ENCODE measurements at places on chromosomes 6 and 20.

DNA sequence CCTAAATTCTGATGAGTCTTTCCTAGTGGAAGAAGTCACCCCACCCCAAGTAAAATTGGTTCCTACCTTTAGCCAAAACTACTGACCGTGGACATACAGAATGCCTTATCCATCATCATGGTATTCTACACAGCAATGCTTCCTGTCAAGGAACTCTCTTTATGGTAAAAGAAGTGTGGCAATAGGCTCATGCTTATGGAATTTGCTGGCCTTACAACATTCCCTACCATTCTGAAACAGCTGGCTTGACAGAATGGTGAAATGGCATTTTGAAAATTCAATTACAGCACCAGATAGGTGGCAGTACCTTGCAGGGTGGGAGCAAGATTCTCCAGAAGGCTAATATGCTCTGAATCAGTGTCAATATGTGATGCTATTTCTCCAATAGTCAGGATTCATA lies 41.8 kb upstream of the BACH2 start:
- no peak for DNase-seq
- no peaks in the 10 kb centered on the region for H3K4me1 ChIP-seq
- no peak overlapping the region for H3K27ac ChIP-seq
- H3K4me3 ChIP-seq: no peak overlapping the region

GRCh38 chr20:41183391-41183790 lies 46.0 kb downstream of the PLCG1 start:
- no peaks in the 10 kb centered on the region for H3K27me3 ChIP-seq
- peak; percentile 20 for DNase-seq
- H3K4me3 ChIP-seq: no peak overlapping the region

- no peak overlapping the region for H3K27ac ChIP-seq
- DNase-seq: no peak
- H3K4me1 ChIP-seq: no peaks in the 10 kb centered on the region
- no peaks in the 10 kb centered on the region for H3K36me3 ChIP-seq
- no peaks in the 10 kb centered on the region for H3K27me3 ChIP-seq
- no peak overlapping the region for H3K4me3 ChIP-seq
Observed at GRCh38 chr20:23115822-23116221, 29.7 kb upstream of the CD93 start.

GRCh38 chr6:81997090-81997926 lies 244.8 kb upstream of the TENT5A start:
- no peaks in the 10 kb centered on the region for H3K4me1 ChIP-seq
- H3K36me3 ChIP-seq: no peaks in the 10 kb centered on the region
- no peaks in the 10 kb centered on the region for H3K27me3 ChIP-seq
- no peak overlapping the region for H3K27ac ChIP-seq
- no peak overlapping the region for H3K4me3 ChIP-seq
- DNase-seq: no peak

- H3K27me3 ChIP-seq: no peaks in the 10 kb centered on the region
- H3K27ac ChIP-seq: no peak overlapping the region
- no peak for DNase-seq
Observed at GRCh38 chr6:45027126-45027525, 301.0 kb upstream of the RUNX2 start.

DNA sequence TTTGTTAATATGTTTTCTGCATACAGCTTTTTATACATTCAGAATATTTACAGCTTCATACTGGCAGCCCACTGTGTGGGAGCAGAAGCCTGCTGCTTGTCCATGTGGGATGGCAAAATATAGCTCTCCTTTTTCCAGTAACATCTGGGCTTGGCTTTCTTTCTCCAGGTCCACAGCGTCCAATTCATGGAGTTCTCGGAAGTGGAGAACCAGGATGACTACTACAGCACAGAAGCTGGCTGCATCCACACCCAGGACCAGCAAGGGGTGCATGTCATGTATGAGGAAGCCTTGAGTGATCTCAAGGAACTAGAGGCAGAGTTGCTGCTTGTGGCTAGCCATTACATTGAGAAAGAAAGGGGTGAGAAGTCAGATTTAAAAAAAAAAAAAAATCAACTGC lies 143.1 kb downstream of the CD164 start:
- DNase-seq: no peak
- H3K27me3 ChIP-seq: peaks cover 7% of the 10 kb centered on the region
- H3K4me3 ChIP-seq: no peak overlapping the region
- H3K4me1 ChIP-seq: peaks cover 39% of the 10 kb centered on the region
- H3K36me3 ChIP-seq: no peaks in the 10 kb centered on the region

DNA sequence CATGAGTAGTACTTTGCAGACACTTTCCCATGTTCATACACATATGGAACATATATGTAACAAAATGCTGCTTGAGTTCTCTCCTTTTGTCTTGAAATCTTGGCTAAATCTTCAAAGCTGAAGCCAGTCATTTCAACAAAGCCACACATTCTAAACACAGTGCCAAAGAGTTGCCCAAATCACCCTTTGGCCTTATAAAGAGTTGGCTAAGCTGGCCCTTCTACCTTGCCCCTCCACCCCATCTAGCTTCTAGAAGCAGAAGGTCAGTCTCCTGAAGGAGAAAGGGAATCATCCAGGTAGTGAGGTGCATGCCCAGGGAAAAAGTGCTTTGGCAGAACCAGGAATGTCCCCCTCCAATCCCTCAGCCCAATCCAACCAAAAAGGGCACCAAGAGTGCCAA lies 58.3 kb downstream of the ALDH8A1 start:
- no peak overlapping the region for H3K4me3 ChIP-seq
- no peak for DNase-seq
- no peaks in the 10 kb centered on the region for H3K36me3 ChIP-seq
- H3K4me1 ChIP-seq: no peaks in the 10 kb centered on the region
- H3K27me3 ChIP-seq: peaks cover 17% of the 10 kb centered on the region

GRCh38 chr6:34538581-34538980 lies 17.5 kb downstream of the SPDEF start:
- DNase-seq: no peak
- no peaks in the 10 kb centered on the region for H3K27me3 ChIP-seq
- H3K27ac ChIP-seq: no peak overlapping the region
- H3K36me3 ChIP-seq: no peaks in the 10 kb centered on the region
- no peak overlapping the region for H3K4me3 ChIP-seq

GRCh38 chr6:170291271-170292110 lies 613 bp upstream of the DLL1 start:
- peak overlapping the region; percentile 64 for H3K27ac ChIP-seq
- H3K36me3 ChIP-seq: peaks cover 19% of the 10 kb centered on the region
- H3K27me3 ChIP-seq: peaks cover 47% of the 10 kb centered on the region
- peaks cover 55% of the 10 kb centered on the region for H3K4me1 ChIP-seq
- DNase-seq: peak; percentile 66
- H3K4me3 ChIP-seq: peak overlapping the region; percentile 69

GRCh38 chr6:63537201-63537958 lies 34.9 kb upstream of the LOC128125822 start:
- H3K27me3 ChIP-seq: peaks cover 17% of the 10 kb centered on the region
- no peak overlapping the region for H3K27ac ChIP-seq
- no peak overlapping the region for H3K4me3 ChIP-seq
- no peaks in the 10 kb centered on the region for H3K4me1 ChIP-seq

DNA sequence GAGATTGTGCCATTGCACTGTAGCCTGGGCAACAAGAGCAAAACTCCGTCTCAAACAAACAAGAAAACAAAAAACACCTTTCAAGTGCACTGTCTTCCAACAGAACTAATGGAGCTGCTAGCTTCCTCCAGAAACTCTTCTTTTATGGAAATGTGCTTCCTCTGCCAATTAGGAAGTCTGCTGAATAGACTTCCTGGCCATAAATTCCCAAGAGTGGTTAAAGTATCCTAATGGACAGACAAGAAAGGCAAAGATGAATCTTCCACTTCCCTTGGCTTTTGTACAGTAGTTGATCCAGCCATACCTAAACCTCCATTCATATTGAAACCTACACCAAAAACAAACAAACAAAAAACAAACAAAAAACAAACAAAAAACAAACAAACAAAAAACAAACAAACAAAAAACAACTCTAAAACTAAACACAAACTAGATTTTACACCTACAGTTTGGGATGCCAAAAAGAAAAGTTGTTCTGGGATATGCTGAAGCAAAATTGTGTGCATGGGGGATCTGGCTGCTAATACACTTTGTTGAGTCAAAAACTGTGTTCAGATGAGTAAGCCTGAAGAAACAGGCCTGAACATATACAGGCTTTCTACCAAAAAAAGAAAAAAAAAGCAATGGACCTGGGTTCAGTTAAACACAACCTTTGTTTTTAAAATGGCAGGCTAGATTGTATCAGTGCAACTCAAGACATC lies 59.8 kb upstream of the CARMIL1 start:
- no peak overlapping the region for H3K4me3 ChIP-seq
- no peaks in the 10 kb centered on the region for H3K36me3 ChIP-seq
- H3K27me3 ChIP-seq: peaks cover 5% of the 10 kb centered on the region
- H3K27ac ChIP-seq: no peak overlapping the region
- peaks cover 13% of the 10 kb centered on the region for H3K4me1 ChIP-seq

- H3K4me1 ChIP-seq: peaks cover 36% of the 10 kb centered on the region
- H3K36me3 ChIP-seq: peaks cover 19% of the 10 kb centered on the region
- H3K4me3 ChIP-seq: no peak overlapping the region
- no peaks in the 10 kb centered on the region for H3K27me3 ChIP-seq
Observed at GRCh38 chr20:23409800-23410199, 11.5 kb downstream of the NAPB start.

DNA sequence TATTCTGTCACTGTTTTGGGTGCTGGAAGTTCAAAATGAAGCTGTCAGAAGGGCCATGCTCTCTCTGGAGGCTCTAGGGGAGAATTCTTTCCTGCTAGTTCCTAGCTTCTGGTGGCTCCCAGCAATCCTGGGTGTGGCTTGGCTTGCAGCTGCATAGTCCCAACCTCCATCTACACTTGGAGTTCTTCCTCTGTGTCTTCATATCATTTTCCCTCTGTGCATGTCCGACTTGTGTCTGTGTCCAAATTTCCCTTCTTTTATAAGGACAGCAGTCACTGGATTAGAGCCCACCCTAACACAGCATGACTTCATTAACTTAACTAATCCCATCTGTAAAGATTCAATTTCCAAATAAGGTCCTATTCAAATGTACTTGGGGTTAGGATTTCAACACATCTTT lies 23.3 kb upstream of the ENPP1 start:
- no peak for DNase-seq
- H3K27me3 ChIP-seq: peaks cover 21% of the 10 kb centered on the region
- no peak overlapping the region for H3K4me3 ChIP-seq
- no peak overlapping the region for H3K27ac ChIP-seq
- H3K36me3 ChIP-seq: no peaks in the 10 kb centered on the region

- no peaks in the 10 kb centered on the region for H3K27me3 ChIP-seq
- DNase-seq: no peak
- H3K4me1 ChIP-seq: peaks cover 41% of the 10 kb centered on the region
- H3K36me3 ChIP-seq: peaks cover 4% of the 10 kb centered on the region
Observed at GRCh38 chr6:44225579-44226325, 2.4 kb downstream of the SLC29A1 start.

DNA sequence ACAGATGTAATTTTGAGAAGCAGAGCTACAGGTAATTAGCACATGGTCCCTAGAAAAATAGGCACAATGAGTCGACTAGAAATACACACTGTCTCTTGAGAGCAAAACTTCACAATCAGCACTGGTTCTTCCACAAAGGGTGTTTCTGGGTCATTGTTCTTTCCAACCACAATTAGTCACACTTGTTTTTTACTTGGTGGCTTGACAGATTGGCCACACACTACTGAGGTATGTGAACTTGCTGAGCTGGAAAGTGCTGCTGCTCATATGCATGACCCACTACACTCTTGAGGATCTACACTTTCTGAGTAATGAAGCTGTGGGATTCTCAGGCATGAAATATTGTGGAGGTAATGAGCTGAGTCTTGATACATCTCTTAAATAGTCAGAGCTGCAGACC lies 347.7 kb downstream of the BCKDHB start:
- no peaks in the 10 kb centered on the region for H3K36me3 ChIP-seq
- no peak overlapping the region for H3K4me3 ChIP-seq
- no peak overlapping the region for H3K27ac ChIP-seq

DNA sequence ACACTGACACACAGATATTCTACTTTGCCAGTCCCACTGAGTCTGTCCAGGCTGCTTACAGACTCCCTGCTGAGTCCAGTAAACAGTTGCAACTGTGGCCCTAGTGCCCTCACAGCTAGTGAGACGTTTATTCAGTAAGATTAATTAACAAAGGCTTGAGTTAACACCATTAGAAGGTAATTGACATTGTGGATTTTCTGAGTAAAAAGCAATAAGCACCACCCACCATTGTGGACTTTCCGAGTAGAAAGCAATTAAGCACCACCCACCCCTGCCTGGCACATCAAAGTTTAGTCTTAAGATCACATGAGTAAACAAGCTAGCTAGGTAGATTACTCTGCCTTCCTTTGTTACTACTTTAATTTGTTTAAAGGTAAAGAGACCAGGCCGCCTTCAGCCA lies 408.6 kb upstream of the IMPG1 start:
- H3K4me1 ChIP-seq: no peaks in the 10 kb centered on the region
- no peak overlapping the region for H3K27ac ChIP-seq
- H3K36me3 ChIP-seq: no peaks in the 10 kb centered on the region
- no peaks in the 10 kb centered on the region for H3K27me3 ChIP-seq

DNA sequence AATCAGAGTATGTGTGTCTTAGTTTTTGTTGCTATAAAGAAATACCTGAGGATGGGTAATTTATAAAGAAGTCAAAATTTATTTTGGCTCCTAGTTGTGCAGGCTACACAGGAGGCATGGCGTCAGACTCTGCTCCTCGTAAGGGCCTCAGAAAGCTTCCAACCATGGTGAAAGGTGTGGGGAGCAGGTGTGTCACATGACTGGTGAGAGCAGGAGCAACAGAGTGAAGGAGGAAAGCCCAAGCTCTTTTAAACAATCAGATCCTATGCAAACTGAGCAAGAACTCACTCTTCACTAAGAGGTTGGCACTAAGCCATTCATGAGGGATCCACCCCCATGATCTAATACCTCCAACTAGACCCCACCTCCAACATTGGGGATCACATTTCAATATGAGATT lies 1524.3 kb downstream of the HACE1 start:
- no peak overlapping the region for H3K27ac ChIP-seq
- H3K4me3 ChIP-seq: no peak overlapping the region
- no peak for DNase-seq
- no peaks in the 10 kb centered on the region for H3K27me3 ChIP-seq

DNA sequence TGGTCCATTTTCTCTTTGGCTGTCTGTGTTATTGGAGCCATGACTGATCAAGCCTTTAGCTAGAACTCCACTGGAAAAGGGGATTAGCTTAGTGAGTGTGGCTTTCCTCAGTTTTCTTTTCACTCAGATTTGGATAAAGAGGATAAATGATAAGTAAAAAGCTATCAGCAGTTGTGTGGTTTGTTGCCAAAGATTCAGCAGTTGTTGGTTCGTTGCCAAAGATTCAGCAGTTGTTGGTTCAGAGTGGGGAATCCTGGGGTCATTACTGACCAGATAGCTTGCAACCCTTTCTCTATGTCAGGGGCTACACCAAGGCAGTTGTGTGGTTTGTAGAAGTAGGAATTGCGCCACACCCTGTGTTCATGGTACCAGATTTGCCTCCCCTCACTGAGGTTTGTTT lies 107.7 kb upstream of the SCP2D1 start:
- H3K4me1 ChIP-seq: peaks cover 6% of the 10 kb centered on the region
- no peaks in the 10 kb centered on the region for H3K36me3 ChIP-seq
- no peak for DNase-seq
- H3K27ac ChIP-seq: no peak overlapping the region
- no peak overlapping the region for H3K4me3 ChIP-seq
- H3K27me3 ChIP-seq: no peaks in the 10 kb centered on the region

Data from activated CD8-positive, alpha-beta T cell treated with anti-CD3 and anti-CD28 coated beads, Interleukin-2, amount 10 ng/mL, durations not matched to agents 7 days and 5 days (primary cell).